Renal cortex interstitium (tissue), 15 donors: ENCODE measurements at places on chromosomes 1 and 21. TPM values are rescaled to one million over a fixed set of nuclear protein-coding genes. Genes with fewer than 3 reads are reported as not detected.

GRCh38 chr1:16905868-16906702 lies 10.3 kb downstream of the RNU1-2 start:
- no peak for DNase-seq

GRCh38 chr1:8193840-8194406 lies 124.0 kb upstream of the SLC45A1 start:
- no peak for DNase-seq

GRCh38 chr1:221100611-221101010 lies 221.4 kb downstream of the HLX start:
- no peak for DNase-seq

The ATP6V1G3 gene
- 4.4 TPM for polyA plus RNA-seq

The MEX3A gene
- polyA plus RNA-seq: 48.0 TPM

DNA sequence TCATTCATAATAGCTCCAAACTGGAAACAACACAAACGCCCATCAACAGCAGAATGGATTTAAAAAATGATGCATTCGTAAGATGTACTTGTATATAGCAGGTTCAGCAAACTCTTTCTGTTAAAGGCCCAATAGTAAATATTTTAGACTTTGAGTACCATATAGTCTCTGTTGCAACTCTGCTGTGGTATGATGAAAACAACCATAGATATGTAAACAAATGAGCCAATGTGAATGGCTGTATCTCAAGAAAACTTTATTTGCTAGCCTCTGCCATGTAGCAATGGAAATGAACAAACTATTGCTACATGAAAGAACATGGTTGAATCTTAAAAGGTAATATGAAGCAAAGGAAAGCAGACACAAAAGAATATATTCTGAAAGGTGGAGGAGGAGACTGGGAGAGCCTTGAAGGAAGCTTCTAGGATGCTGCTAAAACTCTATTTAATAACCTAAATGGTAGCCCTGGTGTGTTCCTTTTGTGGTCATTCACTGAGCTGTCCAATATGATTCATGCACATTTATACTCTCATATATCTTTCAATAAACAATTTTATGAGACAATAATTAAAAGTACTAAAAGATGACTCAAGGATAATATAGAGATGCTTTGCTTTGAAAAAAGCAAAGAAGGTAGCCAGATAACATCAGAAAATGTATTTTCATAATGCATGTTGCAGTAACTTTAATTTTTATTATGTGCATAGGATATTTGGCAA lies 29.1 kb upstream of the FMO3 start:
- DNase-seq: no peak

DNA sequence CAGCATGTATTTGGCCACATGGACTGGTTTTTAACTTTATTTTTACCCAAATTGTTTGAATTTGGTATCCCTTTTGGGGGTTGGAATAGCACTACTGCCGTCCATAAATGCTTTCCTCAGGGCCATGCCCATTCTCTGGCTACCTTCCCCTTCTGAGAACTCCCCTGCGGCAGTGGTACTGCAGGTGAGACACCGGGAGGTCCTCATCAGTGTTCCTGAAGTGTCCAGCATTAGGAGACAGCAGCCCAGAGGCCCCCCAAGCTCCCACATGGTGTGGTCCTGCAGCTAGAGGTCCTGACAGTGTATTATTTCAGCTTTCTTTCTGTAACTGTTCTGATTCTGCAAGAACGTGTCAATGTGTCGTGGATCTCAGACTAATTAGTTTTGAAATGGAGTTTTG lies 8.9 kb downstream of the LMO4 start:
- no peak for DNase-seq

DNA sequence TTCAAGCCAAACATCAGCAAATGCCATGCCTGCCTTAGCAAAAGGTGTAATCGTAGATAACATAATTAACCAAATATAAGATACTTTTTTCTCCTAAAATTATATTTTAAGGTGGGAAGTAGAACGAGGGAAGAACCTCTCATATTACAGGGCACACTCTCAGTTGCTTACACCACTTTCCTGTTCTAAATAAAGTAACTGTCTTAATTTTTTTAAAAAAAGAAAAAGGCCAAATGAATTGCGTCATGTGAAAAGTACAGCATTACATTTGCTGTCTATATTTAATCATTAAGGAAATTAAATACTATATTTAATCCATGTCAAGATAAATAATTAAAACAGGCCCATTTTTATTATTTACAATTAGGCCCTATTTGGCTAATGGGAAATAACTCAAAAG lies 23.7 kb downstream of the JAK1 start:
- no peak for DNase-seq

DNA sequence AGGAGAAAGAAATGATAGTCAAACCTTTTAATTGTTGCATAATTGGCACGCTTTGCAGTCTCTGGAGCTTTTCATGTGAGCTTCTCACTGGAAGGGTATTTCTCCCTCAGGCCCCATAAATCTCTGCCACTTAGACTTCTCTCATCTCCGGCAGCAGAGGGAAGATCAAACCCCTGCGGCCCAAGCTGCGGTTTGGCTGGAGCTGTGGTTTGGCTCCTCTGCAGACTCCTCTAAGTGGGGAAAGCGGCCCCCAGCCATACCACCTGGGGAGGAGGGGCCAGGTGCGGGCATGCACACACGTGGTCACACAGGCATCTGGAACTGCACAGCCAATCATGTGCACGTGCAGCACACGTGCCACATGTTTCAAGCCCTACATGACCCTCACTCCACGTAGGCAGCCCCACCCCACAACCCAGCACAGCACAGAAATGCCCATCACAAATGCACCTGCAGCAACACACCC lies 58.3 kb downstream of the UBE2T start:
- DNase-seq: no peak

The SLAMF6 gene
- polyA plus RNA-seq: 0.11 TPM

GRCh38 chr1:119009312-119009655 lies 21.1 kb upstream of the TBX15 start:
- DNase-seq: no peak

DNA sequence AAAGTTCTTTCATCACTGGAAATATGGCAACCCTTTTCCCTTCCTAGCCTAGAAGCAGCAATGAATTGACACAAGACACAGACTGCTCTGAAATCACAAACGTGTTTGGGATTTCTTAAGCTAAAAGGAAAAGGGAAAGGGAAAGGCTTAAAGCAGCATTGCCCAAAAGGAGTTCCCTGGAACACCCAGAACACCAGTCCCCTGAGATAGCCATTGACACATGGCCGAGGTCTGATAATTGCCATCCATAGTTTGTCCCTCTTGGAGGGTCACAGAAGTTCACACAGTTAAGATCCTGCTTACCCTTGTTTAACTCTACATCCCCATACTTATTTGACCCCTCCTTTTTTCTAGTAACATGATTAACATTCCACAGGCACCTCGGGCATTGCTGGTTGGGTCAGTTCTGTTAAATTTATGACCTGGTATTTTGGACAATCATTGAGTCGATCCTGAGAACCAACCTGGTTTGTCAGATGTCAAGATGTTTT lies 72.9 kb downstream of the ZNF281 start:
- no peak for DNase-seq

DNA sequence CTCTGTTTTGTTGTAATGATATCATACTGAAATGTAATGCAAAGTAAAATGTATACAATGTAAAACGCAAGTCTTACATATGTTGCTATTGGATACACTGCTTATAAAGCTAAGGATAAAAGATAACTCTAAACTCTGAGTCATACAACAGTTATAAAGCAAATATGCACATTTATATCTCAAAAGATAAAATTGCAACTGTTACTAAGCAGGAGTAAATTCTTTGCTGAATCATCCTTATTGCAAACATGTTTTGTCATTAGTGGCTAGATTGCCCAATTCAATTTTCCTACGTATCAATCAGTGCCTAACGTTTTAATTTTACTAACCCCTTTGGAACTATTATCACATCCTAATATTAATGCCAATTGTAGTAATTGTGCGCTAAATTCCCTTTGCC lies 762.9 kb downstream of the LTN1 start:
- no peak for DNase-seq

DNA sequence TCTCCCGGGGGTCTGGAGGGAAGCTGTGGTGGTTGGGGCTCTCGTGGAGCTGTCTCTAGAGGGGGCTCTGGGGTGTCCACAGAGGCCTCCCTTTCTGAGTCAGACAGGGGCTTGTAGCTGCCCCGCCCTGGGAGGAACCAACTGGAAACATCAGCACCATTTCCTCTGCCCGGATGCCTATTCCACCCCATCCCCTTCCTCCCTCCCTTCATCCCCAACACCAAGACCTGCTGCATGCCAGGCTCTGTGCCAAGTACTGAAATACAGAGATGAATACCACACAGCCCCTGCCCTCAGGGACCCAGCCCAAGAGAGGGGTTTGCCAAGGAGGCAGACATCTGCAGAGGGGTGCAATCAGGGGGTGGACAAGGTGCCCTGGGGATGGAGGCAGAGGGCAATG lies 125.6 kb upstream of the ADAR start:
- no peak for DNase-seq

DNA sequence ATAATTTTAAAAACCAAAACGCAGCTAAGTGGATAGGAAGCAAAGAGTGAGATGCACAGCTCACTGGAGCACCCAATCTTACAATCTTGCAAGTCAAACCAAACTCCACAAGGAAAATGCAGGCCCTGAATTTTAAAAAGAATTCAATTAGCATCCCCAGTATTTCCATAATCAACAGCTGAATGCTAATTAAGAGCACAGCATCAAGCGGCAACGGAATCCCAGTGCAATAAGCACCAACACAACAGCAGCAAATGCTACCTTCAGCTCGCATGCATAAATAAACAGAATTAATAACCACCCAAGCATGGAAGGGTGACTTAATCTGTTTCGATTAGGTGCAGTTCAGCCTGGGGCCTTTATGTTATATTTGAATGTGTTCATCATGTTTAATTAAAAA lies 142.9 kb downstream of the SLC45A1 start:
- DNase-seq: no peak

The IFI6 gene
- polyA plus RNA-seq: 23.7 TPM

- DNase-seq: no peak
Observed at GRCh38 chr1:77465139-77465538, 183.3 kb downstream of the AK5 start.

The MATN1 gene
- 0.36 TPM for polyA plus RNA-seq

DNA sequence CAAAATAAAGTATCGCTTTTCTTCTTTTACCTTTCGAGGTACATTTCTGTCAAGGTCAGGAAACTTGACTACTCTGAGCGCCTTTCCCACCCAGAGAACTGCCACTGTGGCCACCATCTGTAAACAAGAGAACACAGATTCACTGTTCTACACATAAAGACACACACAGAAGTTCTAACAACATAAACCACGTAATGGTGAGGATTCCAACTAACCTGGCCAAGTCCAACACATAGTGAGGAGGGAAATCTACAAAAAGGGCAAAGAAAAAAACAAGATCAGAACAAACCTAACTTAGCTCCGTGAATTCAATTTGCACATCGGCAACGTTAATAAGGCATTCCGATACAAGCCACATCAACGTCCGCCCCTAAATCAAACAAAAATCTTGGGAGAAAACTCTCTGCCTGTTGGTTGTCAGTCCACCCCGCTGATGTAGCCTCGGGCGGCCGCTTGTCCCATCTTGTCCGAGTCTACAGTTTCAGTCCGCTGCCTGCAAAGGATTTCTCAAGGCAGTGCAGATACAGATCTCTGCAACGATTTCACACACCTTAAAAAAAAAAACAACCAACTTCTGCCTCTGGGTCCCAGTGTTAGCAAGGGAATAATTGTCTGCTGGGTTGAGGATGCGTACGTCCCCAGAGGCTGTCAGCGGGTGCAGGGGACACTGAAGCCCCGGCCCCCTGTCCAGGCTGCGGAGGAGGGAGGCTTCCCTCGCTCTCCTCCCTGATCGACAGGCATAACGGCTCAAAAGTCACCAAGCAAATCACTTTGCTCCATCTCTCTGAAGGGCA lies 1.0 kb downstream of the SLC35D1 start:
- DNase-seq: peak; percentile 26

The FCRL4 gene
- polyA plus RNA-seq: not detected

DNA sequence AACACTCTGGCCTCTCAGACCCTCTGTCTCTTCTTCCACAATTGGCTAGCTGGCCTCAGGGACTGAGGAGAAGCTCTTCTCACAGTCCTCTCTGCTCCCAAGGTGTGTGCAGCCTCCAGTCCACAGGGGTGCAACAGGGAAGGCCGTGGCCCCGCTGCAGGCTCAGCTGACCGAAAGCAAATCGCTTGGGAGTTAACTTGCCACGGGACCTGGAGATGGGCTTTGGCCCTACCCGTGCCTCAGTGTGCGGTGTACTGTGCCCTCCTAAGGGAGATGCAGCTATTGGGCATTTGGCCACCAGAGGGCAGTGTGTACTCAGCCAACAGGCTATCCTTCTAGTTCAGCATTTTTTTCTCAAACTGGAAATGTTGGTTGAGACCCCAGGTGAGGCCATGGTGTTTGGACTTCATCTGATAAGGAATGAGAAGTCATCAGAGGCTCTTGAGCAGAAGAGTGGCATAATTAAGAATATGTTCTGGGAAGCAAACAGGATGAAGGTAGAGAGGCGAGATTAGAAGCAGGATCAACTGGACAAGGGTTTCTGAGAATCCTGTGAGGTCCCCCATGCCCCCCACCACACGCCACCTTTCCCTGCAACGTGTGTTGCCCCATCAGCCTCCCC lies 42.5 kb upstream of the TMEM125 start:
- peak; percentile 85 for DNase-seq

GRCh38 chr1:104648269-104648691 lies 898.6 kb downstream of the AMY1C start:
- DNase-seq: no peak

DNA sequence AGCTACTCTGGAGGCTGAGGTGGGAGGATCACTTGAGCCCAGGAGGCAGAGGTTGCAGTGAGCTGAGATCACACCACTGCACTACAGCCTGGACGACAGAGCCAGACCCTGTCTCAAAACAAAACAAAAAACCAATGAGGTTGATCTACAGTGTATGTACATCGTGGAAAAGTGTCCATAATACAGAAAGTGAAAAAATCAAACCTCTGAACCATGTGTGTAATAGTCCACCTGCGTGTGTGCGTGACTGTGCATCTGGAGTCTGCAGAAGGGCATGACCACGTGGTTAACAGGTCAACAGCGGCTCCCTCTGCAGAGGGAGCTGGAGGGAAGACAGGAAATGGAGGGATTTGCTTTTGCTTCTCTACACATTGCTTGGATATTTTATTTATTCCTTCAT lies 32.4 kb upstream of the ENO1 start:
- no peak for DNase-seq

GRCh38 chr21:40454057-40454456 lies 392.9 kb downstream of the DSCAM start:
- DNase-seq: no peak

GRCh38 chr1:42430286-42431135 lies 25.3 kb downstream of the ZMYND12 start:
- DNase-seq: no peak

DNA sequence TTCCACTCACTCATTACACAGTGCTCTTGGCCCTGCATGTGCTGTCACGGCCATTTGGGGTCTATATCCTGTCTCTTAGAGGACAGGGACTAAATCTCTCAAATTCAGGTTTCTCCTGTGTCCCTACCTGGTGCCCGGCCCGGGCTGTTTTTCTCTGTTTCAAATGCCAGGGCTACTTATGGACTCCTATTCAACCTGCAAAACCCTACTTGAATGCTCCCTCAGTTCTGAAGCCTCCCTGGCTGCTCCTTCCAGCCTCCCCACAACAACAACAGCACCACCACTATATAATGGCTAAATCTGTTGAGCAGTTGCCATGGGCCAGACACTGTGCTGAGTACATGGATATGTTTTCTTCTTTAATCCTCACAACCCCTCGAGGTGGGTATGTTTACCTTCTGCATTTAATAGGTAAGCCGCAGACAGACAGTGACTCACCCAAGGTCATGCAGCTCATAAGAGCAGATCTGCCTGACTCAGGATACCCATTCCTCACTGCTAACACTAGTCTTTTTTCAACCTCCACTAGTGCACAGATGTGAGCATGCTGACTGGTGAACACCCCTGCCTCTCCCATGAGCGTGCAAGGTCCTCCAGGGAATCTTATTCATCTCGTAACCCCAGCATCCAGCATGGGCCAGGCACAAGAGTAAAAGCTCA lies 29.9 kb downstream of the DHRS3 start:
- no peak for DNase-seq
